ENCODE measurements at places on chromosomes 5 and 9.

GRCh38 chr9:133377721-133378216 is 1.6 kb downstream of the STKLD1 start:
- DNase-seq, result peak; percentile 64

DNA sequence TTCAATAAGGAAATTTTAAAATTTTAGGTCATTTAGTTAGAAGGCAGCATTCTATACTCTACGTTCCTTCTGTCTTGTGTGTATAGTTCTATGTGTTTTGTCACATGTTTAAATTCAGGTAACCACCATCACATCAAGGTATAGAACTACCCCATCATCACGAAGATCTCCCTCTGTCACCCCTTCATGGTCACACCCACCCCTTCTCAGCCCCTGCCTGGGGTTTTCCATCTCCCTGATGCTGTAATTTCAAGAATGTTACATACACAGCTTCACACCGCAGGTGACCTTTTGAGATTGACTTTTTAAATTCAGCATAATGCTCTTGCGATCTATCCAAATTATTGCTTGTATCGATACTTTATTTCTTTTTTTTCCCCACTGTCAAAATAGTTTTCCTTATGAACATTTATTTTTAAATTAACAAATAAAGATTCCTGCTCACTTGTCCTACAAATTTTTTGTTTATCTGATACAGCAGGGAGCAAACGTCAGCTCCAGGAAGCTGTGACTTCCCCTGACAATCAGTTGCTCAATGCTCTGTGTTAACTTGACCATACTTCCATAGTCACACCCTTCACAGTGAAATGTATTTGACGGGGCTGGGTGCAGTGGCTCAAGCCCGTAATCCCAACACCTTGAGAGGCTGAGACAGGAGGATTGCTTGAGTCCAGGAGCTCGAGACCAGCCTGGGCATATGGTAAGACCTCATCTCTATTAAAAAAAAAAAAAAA is 10.2 kb downstream of the BTNL8 start:
- no peak for DNase-seq

GRCh38 chr5:79924936-79925893 is 65.8 kb downstream of the MTX3 start:
- DNase-seq, result peak; percentile 32

DNA sequence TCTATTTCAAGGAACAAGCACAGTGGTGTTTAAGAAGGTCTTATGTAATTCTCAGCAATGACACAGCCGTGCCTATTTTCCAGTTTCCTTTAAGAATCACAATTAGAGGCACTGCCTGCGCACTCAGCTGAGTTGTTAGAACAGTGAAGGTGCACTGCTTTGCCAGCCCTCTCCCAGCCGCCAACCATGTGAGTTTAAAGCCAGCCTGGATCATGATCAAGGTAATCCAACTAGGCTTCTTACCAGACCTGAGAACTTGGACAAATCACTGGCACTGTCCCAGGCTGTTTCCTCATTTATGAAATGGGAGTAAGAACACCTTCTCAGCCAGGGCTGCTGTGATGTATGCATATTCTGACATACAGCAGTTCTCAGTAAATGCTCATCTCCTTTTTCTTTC is 99.6 kb downstream of the ASTN2 start:
- no peak for DNase-seq

All from NCI-H1694 treated with DMSO at 0.1 percent for 48 hours (cell line).